Cardiac septum (tissue), 1 donor: ENCODE measurements at places on chromosomes 7 and 10.

DNA sequence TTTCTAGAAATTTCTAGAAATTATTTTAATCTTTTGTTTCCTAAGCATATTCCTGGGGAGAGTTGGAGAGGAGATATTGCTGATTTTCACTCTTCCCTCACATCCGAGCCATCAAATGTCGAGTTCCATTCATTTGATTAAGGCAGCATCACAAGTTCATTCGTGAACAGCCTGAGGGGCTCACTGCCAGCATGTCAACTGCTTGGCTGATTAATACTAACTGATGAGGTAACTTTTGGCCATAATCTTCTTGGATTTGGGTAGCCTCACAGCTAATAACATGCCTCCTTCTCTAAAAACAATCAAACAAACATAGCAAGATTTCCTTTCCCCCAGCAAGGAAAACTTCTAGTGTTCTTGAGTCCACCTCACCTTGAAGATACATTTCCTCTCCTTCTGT, 87.1 kb upstream of the AFAP1L2 start:
- DNase-seq = no peak

GRCh38 chr10:7763929-7764328, 23.9 kb downstream of the KIN start:
- DNase-seq = no peak

GRCh38 chr7:139691253-139691781, 86.5 kb downstream of the HIPK2 start:
- DNase-seq = peak; percentile 84

DNA sequence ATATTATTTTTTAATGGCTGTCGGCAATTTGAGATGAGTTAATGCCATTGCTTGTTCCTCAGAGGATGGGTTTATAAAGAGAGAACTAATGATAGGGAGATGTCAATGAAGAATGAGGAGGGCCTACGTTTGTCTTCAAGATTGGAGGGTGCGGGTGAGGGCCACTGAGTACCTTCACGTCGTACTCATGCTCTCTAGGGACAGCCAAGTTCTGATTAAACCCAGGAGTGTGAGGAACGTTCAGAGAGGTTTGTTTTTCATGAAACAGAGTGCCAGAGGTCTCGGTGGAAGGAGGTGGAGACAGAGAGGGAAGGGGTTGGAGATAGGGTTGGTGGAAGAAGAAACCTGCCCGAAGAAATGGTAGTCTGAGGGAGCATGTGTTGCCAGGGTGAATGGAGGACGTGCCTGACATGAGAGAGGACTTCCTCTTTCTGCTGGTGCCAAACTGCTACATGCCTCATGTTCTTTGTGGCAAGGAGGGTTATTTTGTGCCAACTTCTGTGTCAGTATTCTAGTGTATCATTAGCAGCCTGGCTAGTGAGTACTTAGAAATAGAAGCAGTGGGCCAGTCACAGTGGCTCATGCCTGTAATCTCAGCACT, 8.9 kb downstream of the DHTKD1 start:
- DNase-seq = no peak
